ENCODE measurements at places on chromosomes 13 and 19. TPM values are rescaled to one million over a fixed set of nuclear protein-coding genes. Genes with fewer than 3 reads are reported as not detected.

GRCh38 chr13:77267362-77267761 is 59.5 kb downstream of the MYCBP2 start:
- H3K36me3 ChIP-seq: peaks cover 69% of the 10 kb centered on the region
- H3K27ac ChIP-seq: no peak overlapping the region
- H3K4me3 ChIP-seq: no peak overlapping the region
- no peaks in the 10 kb centered on the region for H3K4me1 ChIP-seq
- DNase-seq: no peak

- H3K27ac ChIP-seq: no peak overlapping the region
- no peak overlapping the region for H3K4me3 ChIP-seq
- no peaks in the 10 kb centered on the region for H3K36me3 ChIP-seq
- DNase-seq: no peak
- no peaks in the 10 kb centered on the region for H3K4me1 ChIP-seq
Observed at GRCh38 chr13:105774739-105775460, 760.6 kb downstream of the EFNB2 start.

DNA sequence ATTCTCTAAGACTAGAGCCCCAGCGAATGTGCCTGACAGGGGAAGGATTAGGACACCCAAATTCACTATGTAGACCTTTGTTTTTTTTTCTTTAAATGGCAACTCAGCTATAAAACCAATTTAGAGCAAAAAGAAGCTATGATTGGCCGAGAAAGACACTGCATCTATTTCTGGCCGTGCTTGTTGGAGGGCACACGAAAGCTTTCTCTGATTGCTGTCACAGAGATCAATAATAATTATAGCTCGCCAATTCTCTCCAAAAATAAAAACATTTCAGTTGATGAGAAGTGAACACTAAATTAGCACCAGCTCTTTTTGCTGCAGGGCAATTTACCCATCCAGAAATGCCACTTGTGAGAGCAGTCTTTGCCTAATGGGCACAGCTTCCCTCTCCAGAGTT is 31.2 kb downstream of the CBY2 start:
- no peaks in the 10 kb centered on the region for H3K36me3 ChIP-seq
- H3K4me1 ChIP-seq: no peaks in the 10 kb centered on the region
- no peak overlapping the region for H3K27ac ChIP-seq
- DNase-seq: no peak
- no peak overlapping the region for H3K4me3 ChIP-seq

DNA sequence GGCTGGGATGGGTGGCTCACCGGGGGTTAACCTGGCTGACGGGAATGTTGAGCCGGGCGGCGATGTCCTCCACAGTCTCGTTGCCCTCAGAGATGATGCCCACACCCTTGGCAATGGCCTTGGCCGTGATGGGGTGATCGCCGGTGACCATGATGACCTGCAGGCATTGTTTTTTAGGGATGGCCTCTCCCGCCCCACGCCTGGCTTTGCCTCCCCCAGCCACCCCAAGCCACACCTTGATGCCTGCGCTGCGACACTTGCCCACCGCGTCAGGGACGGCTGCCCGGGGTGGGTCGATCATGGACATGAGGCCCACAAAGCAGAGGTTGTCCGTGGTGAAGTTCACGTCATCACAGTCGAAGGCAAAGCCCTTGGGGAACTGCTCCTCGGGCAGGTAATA is 16.1 kb downstream of the ATP1A3 start:
- no peaks in the 10 kb centered on the region for H3K36me3 ChIP-seq
- no peak overlapping the region for H3K4me3 ChIP-seq
- H3K27me3 ChIP-seq: no peaks in the 10 kb centered on the region
- no peak overlapping the region for H3K27ac ChIP-seq
- H3K4me1 ChIP-seq: no peaks in the 10 kb centered on the region
- DNase-seq: no peak

GRCh38 chr19:35587321-35587720 is 1.3 kb downstream of the PMIS2 start:
- DNase-seq: no peak
- no peaks in the 10 kb centered on the region for H3K4me1 ChIP-seq
- no peak overlapping the region for H3K27ac ChIP-seq
- H3K27me3 ChIP-seq: no peaks in the 10 kb centered on the region
- H3K4me3 ChIP-seq: no peak overlapping the region
- H3K36me3 ChIP-seq: no peaks in the 10 kb centered on the region

DNA sequence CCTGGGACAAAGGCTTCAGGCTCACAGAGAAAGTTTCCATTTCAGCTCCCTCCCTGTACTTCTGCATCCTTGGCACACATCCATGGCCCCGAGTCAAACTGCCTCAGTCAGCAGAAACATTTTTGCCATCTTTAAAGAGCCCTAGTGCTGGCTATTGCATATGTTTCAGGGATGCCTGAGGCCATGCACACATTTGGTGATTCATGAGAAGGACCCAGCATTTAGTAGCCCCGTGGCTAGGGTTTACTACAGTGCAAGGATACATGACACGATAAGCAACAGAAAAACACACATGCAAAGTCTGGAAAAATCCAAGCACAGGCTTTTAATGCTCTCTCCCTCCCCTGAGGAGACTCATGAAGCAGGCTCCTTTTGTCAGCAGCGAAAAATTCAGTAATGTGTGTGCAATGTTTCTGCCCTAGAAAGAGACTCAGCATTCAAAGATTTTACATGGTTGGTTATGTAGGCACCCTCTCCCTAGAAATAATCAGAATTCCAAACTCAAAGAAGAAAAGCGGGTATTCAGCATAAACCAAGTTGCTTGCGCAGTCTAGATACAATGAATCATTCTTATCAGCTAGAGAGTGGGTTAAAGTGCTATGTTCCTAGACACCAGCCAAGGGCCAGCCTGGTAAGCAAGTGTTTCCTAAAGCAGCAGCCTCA is 17.6 kb downstream of the ACOD1 start:
- no peak for DNase-seq
- H3K27me3 ChIP-seq: no peaks in the 10 kb centered on the region
- peaks cover 14% of the 10 kb centered on the region for H3K4me1 ChIP-seq
- H3K4me3 ChIP-seq: no peak overlapping the region

Gene IGFL2
- not detected for total RNA-seq

Gene ZNF221
- total RNA-seq: 7.1 TPM

Measured in esophagus muscularis mucosa (tissue), 4 donors.